ENCODE measurements at places on chromosomes 7 and 10.

GRCh38 chr7:22438994-22439393 is 61.0 kb downstream of the STEAP1B start:
- DNase-seq = no peak

DNA sequence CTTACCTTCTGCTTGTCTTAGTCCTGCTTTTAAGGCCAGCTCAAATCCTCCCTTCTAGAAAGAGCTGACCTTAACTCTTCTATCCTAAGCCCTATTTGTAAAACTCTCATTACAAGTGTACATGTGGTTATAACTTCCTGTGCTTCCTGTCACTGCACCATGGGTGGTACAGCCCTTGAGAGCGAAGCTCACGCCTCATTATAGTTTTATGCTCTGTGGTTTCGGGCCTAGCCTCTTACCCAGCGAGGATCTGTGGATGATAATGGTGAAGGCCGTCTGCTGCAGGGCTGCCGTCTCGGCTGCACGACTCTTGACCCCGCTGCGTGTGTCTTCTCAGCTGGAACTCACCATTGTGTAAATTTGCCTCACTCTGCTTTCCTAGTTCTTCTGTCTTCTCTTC is 74.6 kb downstream of the CUL1 start:
- peak; percentile 9 for DNase-seq

DNA sequence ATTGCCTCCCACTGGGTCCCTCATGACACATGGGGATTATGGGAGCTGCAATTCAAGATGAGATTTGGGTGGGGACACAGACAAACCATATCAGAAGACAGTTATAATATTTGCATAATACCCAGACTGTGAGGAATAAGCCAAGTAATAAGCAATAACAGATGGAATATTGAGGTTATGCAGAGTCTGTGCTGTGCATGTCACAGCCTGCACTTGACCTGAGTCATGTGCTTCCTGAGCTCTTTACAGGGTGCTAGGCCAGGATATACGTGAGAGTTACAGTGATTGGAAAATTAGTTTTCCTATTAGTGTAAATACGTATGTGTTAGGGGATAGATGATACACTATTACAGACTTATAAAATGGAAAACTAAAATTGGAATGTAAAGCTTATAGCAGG is 288.7 kb downstream of the SDK1 start:
- DNase-seq = no peak

- DNase-seq = no peak
Measured at GRCh38 chr7:150962553-150963399, 15.3 kb downstream of the KCNH2 start.

GRCh38 chr7:27997188-27997707 is 183.3 kb downstream of the JAZF1 start:
- DNase-seq = no peak

DNA sequence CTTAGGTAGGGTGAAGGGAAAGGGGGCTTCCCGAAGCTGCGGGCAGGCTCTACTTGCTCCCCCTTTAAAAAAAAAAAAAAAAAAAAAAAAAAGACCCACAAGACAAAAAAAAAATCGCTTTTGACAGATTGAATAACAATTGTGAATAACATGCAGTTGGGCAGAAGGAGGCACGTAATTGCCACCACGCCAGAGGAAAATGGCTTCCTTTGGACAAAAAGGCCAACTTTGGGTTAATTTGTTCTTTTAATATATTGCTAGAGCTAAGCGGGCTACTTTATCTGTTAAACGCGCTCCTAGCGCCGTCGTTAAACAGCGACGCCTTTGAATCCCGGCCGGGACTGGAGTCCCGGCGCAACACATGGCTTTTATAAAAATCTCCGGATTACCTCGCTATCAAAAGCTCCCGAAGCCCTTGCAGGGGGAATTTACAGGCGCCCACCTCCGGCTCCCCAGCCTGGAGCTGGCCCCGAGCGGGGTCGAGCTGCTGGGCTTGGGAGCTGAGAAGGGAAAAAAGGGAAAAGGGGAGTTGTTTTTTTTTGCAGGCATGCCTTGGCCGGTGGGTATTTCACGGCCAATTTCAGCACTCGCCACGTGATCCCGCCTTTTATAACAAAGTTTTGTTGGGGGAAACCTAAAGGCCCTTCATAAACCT is 1.2 kb downstream of the HOXA11 start:
- DNase-seq = no peak
